Stimulated activated CD4-positive, alpha-beta T cell treated with anti-CD3 and anti-CD28 coated beads, Interleukin-2, amount 100 ng/mL, for 4 hours (primary cell): ENCODE measurements at places on chromosomes 13 and 19.

- no peak for DNase-seq
These were observed 236.2 kb upstream of the HTR2A start for GRCh38 chr13:47133011-47133445.

- no peak for DNase-seq
These were observed 49.2 kb downstream of the GADD45B start for GRCh38 chr19:2524840-2525723.

DNA sequence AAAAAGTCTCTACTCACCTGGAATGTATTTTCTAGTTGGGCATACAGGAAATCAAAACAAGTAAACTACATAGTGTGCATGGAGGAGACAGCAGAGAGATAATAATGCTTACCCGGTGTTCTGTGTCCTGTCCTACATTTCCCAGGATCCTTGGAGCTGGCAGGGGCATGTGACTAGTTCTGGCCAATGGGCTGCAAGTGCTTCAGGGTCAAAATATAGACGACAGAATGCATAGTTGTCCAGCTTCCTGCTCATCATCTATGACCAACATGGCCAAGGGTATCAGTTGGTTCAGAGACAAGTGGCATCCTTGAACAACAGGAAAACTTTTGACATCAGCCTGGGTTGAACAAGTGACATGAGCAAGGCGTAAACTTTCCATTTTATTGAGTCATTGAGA, 8.5 kb downstream of the ZNF317 start:
- no peak for DNase-seq

DNA sequence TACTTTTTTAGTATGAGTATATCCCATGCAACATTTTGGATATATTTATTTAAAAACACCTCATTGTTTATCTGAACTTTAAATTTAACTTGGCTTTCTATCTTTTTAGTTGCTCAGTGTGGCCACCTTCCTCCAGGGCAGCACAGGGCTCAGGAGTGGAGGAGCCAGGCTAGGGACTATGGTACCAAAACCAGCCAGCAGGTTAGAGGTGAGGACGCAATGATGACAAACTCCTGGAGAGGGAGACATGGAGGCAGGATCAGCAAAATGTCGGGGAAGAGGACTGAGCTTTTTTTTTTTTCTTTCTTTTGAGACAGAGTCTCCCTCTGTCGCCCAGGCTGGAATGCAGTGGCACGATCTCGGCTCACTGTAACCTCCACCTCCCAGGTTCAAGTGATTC, 29.6 kb upstream of the CALM3 start:
- DNase-seq, result no peak

GRCh38 chr19:30028118-30028991, 86.3 kb downstream of the URI1 start:
- no peak for DNase-seq

DNA sequence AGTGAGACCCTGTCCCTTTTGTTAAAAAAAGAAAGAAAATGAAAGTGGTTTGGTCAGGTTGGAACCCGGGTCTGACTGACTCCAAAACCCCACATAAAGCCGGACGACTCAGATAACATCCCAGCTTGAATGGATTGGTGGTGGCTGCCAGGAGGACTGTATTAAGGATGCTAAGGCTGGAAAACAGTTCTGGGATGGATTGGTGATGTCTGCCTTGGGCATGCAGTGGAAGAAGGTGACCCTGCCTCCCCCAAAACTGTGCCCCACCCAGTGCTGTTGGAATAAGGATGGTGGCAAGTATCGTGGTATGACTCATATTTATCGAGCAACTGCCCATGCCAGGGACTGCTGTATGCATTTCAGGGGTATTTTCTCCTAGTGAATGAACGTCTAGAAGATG, 18.5 kb upstream of the COLGALT1 start:
- no peak for DNase-seq

- DNase-seq, result no peak
These were observed 45.7 kb upstream of the ZNF730 start for GRCh38 chr19:23071147-23071511.

GRCh38 chr13:71752775-71753513, 114.1 kb downstream of the DACH1 start:
- no peak for DNase-seq

DNA sequence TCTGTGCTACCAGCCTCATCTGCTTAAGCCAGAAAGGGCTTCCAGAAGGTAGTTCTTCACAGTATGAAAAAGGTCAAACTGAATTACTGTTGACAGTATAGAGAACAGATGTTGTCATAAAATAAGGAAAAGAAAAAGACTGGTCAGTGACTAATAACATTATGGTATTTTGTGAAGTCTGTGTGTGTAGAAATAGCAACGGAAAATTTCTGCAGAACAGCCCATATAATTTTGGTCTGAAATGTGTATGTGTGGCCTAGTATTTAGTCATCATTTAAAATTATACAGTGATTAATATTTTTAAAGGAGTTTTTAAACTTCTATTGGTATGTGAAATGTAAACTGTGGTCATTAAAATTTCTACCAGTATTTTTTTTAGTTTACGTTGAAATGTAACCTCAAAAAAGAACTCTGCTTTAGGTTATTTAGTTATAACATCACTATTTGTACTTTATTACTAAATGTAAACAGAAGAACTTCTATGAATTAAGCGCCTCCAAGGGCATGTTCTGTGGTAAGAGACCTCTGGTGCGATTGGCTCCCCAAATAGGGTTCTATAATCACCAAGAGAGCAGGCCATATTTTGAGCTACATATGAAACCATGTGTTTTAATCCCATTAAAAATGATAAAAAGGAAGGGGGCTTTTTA, 3.3 kb upstream of the GPR183 start:
- no peak for DNase-seq

DNA sequence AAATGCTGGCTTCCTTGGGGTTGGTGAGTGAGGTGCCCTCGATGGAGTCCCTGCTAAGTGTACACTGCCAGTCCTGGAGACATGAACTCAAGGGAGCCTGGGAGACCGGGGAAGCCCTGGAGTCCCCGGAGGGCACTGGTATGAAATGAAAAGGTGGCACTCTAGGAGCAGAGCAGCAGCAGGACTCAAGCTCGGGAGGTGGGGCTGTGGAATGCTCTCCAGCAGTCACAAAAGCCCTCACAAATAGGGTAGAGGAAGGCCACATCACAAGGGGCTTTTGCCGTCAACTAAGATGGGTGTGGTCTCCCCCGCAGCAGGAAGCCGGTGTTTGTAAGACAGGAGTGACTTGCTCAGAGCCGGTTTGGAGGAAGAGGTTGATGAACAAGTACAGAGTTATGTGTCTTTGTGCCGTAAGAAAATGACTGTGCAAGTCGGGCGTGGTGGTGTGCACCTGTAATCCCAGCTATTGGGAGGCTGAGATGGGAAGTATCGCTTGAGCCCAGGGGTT, 19.3 kb downstream of the CCNE1 start:
- DNase-seq, result peak; percentile 47

GRCh38 chr19:10945264-10945663, 15.6 kb upstream of the SMARCA4 start:
- DNase-seq, result no peak

- no peak for DNase-seq
These were observed 25.6 kb upstream of the CXCL17 start for GRCh38 chr19:42468273-42468796.

DNA sequence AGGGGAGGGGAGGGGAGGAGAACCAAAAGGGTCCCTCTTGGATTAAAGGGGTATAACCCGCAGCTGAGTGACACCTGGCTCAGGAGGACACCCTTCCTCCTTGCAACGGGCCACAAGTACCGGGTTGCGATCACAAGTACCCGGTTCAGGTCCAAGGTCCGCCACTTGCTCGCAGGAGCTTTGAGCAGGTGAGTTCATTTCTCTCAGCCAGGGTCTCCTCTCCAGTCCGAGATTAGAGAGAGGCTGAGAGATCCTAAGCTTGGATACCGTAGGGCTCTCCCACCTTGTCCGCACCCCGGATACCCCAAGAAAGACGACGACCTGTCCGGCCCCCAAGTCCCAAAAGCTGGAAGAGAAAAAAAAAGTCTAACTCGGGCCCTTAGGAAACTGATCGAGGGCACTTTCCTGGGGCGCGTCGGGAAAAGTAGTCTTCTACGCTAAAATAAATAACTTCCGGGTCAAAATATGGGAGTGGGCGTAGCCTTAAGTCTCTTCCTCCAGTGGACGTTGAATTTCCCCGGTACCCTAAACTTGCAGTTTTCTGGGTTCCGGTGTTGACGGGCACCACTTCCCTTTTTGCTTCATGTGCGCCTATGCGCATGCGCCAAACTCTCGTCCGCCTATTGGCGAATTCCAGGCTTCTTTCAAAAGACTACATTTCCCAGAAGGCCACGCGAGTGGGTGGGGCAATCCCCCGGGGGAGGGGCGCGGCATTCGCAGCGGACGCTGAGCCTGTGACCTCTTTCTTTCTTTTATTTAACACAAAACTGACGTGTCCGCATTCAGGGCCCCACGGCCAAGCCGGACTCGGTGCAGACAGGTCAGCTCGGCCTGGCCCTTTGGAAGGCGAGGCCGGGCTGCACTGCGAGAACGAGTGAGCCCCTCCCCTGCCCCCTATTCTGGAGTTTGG, 4.4 kb downstream of the C19orf67 start:
- DNase-seq, result peak; percentile 99

DNA sequence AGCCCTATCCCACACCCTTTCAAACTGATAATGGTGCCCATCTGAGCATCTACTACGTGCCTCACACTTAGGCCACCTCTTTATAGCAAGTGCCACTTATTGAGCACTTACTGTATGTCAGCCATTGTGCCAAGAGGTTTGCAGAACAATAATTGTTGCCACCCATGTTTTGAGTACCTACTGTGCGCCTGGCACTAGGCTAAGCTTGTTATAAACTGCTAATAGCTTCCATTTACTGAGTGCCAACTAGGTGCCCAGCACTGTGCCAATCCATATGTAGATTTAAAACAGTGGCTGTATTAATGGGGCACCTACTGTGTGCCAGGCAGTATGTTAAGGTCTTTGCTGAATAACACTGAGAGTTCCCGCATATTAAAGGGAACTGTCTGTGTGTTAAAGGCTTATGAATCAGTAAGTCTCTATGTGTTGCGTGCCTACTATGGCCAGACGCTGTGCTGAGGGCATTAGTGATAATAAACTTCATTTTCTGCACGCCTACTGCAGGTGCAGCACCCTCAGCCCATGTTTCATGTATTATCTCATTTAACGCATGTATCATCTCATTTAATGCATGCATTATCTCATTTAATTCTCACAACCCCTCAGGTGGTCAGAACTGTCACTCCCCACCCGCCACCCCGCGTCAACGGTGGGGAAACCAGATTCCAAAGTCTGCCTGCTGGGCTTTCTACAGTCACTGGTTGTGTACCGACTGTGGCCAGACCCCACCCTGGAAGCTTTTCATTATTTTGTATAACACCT, 105.0 kb downstream of the PTPRS start:
- DNase-seq, result no peak

DNA sequence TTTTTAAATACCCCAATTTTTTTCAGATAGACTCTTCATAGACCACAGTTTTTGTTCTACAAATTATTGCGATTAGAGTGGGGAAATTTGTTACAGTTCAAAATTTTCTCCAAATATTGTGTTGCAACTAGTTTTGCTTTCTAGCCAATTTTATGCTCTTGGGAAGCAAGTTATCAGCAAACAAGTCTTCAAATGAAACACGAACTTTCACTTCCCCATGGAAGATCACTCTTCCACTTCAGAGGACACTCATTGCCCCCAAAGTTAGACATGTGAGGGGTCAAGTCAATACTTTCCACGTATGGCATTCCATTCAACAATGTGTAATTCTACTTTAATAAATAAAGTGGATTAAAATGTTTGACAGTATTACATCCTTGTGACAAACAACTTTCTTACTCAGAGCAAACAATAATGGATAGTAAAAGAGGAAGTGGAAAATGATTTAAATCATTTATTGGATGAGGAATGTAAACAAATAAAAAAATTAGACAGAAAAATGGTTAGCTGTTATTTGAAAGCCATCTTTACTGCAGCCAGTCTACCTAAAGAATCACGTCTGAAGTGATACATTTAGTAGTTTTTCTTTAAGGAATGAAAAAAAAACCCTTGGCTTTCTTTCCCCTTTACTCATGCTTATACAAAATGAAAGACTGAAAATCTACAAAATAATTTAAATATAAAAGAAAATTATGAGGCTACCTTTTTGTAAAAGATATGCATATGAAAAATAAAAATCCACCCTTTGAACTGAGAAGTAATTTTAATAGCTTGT, 41.2 kb upstream of the TNFSF11 start:
- no peak for DNase-seq

- DNase-seq, result no peak
These were observed 1315.8 kb downstream of the EFNB2 start for GRCh38 chr13:105219651-105220050.

GRCh38 chr19:35261356-35262100, 7.2 kb upstream of the USF2 start:
- no peak for DNase-seq

- DNase-seq, result no peak
These were observed 322.3 kb downstream of the DCLK1 start for GRCh38 chr13:35808846-35809245.
